ENCODE measurements at places on chromosomes 2 and 18. TPM values are rescaled to one million over a fixed set of nuclear protein-coding genes. Genes with fewer than 3 reads are reported as not detected.

APOB gene
- total RNA-seq: 22.2 TPM

ARHGAP28 gene
- total RNA-seq: 117 TPM

DNA sequence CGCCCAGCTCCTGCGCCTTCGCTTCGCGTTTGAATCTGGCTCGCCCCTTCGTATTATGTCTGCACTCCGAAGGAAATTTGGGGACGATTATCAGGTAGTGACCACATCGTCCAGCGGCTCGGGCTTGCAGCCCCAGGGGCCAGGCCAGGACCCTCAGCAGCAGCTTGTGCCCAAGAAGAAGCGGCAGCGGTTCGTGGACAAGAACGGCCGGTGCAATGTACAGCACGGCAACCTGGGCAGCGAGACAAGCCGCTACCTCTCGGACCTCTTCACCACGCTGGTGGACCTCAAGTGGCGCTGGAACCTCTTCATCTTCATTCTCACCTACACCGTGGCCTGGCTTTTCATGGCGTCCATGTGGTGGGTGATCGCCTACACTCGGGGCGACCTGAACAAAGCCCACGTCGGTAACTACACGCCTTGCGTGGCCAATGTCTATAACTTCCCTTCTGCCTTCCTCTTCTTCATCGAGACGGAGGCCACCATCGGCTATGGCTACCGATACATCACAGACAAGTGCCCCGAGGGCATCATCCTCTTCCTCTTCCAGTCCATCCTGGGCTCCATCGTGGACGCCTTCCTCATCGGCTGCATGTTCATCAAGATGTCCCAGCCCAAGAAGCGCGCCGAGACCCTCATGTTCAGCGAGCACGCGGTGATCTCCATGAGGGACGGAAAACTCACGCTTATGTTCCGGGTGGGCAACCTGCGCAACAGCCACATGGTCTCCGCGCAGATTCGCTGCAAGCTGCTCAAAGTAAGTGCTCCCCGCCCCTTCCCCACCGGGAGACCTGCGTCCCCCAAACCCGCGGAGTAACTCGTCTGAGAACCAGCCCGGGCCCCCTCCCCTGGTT lies 453 bp downstream of the KCNJ3 start:
- no peak for DNase-seq
- H3K27ac ChIP-seq: peak overlapping the region; percentile 12
- peak overlapping the region; percentile 89 for H3K4me3 ChIP-seq
- H3K36me3 ChIP-seq: peaks cover 3% of the 10 kb centered on the region
- peaks cover 28% of the 10 kb centered on the region for H3K4me1 ChIP-seq

DNA sequence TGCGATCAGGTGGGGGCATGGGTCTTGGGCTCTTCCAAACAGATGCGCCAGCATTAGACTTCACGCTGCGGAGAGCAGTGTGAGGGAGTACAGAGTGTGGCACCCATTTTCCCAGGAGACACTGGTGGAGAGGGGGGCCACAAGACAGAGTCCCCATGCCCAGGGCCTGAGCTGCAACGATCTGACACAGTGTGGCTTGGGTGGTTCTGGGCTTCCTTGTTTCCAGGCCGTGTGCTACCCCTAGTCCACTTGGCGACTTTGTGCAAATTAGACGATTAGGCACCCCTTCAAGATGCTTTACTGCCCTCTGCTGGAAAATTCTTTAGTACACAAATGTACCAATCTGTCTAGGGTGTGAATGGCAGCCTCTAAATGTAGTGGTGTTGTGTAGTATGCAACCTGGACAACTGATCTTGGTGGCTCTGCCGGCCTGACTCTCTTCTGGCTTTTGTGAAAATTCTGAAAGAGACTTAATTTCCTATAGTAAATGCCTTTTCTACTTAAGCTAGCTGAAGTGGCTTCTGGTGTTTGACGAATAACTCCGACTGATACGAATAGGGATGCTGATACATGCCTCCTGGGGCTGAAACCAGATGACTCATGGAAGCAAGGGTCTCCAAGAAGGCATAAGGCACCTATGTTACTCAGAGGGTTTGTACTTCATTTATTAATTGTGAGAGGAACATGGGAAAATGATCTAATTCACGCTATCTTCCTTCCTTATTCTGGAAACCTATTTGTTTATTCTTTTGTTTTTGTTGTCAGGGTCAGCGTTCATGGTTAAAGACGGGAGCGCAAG lies 92.3 kb upstream of the SMAD2 start:
- H3K36me3 ChIP-seq: no peaks in the 10 kb centered on the region
- H3K27ac ChIP-seq: no peak overlapping the region
- no peaks in the 10 kb centered on the region for H3K4me1 ChIP-seq

DNA sequence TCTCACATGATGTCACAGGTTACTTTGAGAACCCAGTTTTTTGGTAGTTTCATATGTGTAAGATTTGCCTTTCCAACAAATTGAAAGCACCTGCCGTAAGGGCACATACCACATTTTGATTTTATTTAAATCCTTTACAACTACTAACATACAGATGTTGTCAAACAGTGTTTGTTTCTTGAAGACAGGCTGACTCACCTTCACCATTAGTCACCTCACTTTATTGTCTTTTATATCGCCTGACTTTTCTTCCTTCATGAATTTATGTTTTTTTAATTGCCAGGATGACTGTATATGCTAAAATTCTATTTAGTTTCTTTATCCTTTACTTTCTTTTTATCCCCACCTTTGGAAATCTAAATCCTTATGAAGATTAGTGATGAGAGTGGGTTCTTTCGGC lies 886.7 kb downstream of the SUCLG1 start:
- no peaks in the 10 kb centered on the region for H3K36me3 ChIP-seq
- no peak for DNase-seq
- H3K27me3 ChIP-seq: no peaks in the 10 kb centered on the region
- H3K4me1 ChIP-seq: no peaks in the 10 kb centered on the region
- no peak overlapping the region for H3K27ac ChIP-seq
- no peak overlapping the region for H3K4me3 ChIP-seq
